ENCODE measurements at places on chromosomes 5 and 9. TPM values are rescaled to one million over a fixed set of nuclear protein-coding genes. Genes with fewer than 3 reads are reported as not detected.

DNA sequence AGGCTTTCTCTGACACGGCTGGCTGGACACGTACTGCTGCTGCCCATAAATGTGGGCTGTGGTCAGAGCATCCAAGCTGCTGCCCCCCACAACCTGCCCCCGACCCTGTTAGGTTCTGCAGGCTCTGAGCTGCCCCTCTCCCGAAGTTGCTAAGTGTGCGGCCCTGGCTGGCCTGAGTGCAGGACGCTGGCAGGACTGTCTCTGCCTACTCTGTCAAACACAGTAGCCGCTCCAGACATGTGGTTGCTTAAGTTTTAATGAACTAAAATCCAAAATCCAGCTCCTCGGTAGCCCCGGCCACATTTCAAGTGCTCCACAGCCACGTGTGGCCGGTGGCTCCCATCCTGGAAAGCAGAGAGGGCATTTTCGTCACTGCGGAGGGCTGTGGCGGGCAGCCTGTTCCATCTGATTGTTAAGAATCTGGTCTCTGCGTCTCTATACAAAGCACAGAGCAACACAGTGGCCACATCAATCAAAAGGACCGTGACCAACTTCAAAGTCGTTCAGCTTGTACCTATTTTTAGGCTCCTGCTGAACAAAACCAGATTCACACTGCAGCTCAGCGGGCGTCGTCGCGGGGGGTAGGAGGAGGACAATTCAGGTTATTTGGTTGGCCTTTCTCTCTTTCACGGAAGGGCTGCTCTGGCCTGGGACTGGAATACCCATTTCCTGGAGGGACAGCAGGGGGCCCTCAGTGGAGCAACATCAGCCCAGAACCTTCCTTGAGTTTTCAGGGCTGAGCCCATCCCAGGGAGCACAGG, 68.9 kb downstream of the PTCH1 start:
- no peak for DNase-seq

The C5orf34 gene
- total RNA-seq: 4.5 TPM

DNA sequence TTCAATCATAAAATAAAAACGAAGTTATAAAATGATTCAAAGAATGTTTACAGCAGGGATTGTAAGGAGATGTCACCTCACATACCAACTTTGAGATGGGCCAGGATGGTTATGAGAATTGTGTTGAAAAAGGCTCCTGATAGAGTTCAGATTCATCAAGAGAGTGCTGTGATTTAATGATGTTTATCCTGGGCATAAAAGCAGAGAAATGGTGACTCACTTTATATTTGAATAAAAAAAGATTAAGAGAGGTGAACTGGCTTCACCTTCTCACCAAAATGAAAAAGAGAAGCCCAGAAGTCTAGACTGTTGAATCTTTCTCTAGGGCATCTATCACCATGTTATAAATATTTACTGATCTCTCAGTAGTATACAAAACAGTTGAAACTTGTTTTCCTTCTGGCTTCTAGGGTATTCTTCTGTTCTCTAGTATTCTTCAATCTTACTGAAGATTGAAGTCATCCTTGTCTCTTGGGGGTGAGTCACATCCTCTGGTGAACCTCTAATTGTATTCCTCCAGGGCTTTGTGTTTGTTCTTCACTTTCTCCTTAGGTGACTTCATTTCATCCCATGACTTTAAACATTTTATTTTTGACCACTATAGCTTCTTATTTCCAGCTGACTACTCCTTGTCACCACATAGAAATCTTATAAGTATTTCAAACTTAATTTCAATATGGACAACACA, 1237.3 kb upstream of the C9orf72 start:
- DNase-seq: no peak

The TMEM232 gene
- 2.7 TPM for total RNA-seq

GRCh38 chr9:116589392-116590354, 97.4 kb upstream of the TRIM32 start:
- no peak for DNase-seq

DNA sequence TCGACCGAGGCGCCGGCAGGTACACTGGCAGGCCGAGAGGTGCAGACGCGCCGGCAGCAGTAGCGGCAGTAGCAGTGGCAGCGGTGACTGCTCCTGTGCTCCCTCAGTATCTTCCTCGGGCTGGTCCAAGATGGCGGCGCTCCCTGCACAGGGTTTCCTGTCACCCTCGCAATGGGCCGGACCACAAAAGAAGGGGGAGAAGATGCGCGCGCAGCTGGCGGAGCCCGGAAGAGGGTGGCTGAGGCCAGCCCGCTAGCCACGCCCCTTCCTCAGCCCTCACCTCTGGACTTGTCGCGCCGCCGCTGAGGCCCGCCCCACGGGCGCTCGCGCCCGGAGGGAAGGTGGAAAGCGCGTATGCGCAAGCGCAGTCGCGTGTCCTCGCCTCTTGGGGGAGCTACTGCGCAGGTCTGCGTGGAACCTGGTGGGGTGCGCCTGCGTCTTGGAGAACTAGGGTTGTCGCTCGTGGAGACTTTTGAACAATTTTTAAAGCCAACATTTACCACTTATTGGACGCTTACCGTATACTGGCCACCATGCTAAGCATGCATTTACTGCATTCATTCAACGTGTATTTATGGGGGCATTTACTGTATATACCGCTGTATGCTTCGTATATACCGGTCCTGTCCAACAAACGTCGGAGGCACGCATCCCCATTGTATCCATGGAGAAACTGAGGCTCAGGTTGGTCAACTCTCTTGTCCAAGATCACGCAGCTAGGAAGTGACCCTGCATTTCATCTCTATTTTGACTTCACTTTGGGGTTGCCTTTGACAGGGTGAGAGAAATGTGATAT, at the start of gene RAB14:
TSS of gene RAB14 (minus strand) at position 132 of the 796 bp plus-strand sequence. CDS start 8,457 bp downstream, outside the sequence.
- peak; percentile 99 for DNase-seq

The SHOC1 gene
- not detected for total RNA-seq

The LAMC3 gene
- 1.1 TPM for total RNA-seq

- DNase-seq: no peak
Observed at GRCh38 chr5:139062910-139063663, 135.1 kb downstream of the SIL1 start.

The MVB12B gene
- total RNA-seq: 11.3 TPM

DNA sequence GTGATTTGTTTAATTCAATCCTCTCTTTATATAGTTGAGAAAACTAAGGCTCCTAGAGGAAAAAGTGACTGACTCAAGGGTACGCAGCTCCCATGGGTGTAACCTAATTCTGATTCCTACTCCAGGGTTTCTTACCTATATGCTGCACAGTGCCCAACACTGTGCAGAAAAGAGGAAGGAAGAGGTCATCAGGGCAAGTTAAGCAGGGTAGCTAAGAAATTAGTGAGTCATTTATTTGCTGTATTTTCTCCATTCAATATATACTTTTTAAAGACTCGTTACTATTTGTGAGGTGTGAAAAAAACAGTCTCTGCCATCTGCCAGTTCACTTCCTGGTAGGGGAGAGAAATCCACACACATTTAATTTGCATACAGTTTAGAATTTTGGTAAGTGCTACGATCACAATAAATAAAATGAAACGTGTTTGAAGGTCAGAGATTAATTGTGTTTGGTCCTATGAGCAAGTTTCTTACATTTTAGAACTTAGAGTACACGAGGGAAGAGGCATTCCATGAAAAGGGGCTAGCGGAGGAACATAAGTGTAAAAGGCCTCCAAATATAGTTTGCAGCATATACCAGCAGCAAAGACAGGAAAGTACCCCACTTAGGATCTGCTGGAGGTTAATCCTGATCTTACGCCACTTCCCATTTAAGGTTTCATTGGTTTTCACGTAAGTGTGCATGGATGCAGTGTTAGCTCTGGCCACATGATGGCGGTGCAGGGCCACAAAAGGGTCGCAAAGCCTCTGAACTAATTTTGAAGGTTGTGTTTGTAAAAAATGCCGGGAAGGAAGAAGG, 59.9 kb upstream of the TLR4 start:
- DNase-seq: peak; percentile 72

GRCh38 chr9:106588626-106589025, 274.3 kb upstream of the ZNF462 start:
- DNase-seq: no peak

DNA sequence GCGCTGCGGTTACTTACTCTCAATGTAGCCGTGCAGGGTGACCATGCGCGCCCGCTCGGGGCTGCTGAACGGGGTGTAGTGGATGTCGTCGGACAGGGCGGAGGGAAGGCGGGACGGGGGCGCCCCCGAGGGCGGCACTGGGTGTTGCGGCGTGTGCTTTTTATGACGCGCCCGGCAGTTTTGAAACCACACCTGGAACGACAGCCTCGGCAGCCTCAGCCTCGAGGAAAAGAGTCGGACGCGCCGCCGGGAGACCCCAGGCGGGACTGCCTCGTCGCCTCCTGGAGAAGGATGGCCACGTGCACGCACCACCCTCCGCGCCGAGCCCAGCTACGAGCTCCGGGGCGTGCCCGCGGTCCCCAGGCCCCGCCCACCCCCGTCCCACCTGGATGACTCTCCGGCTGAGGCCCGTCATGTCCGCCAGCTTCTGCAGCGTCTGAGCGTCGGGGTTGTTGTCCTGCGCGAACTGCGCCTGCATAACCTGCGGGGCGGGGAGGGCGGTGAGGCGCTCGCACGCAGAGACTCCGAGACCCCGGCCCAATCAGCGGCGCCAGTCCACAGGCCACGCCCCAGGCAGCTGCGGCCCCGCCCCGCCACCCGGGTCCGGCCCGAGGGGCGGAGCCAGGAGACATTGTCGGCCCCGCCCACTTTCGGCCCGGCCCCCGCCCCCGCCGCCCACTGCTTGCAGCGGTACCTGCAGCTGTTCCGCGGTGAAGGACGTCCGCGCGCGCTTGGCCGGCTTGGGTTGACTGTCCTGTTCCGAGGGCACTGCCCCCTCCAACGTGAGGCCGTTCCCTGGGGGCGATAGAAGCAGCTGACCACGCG, 15.0 kb downstream of the LHX6 start:
- peak; percentile 45 for DNase-seq

GRCh38 chr5:78699552-78700153, 51.1 kb upstream of the LHFPL2 start:
- no peak for DNase-seq
